ENCODE measurements at places on chromosomes 7 and 10. TPM values are rescaled to one million over a fixed set of nuclear protein-coding genes. Genes with fewer than 3 reads are reported as not detected.

DNA sequence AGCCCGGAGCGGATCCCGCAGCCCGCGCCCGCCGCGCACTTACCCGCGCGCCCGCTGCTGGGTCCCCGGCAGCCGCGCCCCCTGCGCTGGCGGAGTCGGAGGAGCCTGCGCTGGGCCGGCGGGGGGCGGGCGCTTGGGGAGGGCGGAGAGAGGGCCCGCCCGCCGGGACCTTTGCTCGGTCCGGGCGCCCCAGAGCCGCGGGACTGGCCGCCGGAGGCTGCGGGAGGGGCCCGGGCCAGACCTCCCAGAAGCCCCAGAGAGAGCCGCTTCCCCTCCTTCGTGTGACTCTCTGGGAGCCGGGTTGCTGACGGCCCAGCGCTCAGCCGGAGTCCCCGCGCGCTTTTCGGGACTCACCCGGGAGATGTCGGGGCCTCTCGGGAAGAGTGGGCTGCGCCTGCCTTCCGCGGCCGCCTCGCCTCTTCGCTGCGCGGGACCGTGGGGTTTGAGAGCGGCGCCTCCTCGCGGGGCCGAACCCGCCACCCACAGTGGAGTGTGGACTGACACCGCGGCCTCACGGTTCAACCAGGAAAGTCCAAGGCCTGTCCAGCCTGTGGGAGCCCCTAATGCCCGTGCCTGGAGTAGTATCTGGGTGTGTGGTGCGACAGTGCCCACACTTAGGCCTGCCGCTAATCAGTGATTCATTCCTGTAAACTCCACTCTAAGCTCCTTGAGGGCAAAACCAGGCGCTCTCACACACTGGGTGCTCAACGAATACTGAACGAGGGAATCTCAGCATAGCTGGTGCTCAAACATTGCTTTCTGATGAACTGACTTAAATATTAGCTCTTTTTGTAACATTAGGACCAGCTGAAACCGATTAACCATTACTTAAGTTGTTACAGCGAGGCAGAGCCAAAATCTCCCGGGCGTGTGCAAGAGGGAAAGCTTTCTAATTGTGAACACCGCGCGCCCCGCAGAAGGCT, at the start of gene GSDME:
TSS of gene GSDME (minus strand) at position 112 of the 923 bp plus-strand sequence. CDS start 7,690 bp downstream, outside the sequence.
- peak; percentile 35 for DNase-seq

DNA sequence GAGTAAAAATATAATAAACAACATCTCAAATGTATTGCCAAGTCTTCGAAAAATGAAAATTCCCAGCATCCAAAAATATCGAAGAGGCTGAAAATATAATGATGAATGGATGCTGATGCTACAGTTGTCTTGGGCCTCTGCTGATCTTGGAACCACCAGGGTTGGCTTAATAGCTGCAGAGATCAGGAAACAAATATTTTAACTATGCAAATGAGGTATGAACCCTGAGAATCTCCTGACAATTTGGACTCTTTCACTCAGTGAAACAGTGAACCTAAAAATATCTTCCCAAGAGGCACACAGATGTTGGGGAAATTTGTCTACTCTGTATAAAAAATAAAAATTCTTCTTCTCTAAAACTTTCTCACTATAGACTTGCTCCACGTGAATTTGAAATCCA, 97.7 kb upstream of the EGFR start:
- DNase-seq = no peak

DNA sequence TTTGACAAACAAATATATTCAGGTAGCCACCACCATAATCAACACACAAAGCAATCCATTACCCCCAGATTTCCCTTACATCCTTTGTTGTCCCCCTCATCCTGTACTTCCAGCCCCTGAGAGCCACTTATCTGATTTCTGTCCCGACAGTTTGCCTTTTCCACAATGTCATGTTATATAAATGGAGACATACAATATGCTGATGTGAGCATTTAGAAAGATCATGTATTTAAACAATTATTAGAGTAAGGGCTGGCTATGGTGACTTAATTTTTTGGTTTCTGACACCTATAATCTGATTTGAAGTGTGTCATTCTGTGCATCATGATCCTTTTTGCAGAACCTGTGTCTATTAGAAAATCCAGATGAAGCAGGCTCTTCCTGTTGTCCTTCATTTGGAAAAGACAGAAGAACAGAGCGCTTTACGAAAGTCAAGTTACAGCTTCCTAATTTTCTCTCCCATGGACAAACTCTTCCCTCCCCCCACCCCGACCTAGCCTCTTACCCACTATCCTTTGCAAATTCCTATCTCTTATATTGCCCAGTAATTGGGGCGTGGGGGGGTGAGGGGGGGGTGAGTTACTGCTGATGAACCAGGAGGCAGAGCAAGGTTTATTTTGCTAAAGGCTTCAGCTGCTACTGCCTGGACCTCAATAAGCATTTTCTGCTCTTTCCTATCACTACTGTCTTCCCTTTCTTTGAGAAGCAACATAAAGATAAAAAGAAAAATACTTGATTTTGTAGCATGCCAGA, 252.4 kb upstream of the C7orf33 start:
- no peak for DNase-seq

DNA sequence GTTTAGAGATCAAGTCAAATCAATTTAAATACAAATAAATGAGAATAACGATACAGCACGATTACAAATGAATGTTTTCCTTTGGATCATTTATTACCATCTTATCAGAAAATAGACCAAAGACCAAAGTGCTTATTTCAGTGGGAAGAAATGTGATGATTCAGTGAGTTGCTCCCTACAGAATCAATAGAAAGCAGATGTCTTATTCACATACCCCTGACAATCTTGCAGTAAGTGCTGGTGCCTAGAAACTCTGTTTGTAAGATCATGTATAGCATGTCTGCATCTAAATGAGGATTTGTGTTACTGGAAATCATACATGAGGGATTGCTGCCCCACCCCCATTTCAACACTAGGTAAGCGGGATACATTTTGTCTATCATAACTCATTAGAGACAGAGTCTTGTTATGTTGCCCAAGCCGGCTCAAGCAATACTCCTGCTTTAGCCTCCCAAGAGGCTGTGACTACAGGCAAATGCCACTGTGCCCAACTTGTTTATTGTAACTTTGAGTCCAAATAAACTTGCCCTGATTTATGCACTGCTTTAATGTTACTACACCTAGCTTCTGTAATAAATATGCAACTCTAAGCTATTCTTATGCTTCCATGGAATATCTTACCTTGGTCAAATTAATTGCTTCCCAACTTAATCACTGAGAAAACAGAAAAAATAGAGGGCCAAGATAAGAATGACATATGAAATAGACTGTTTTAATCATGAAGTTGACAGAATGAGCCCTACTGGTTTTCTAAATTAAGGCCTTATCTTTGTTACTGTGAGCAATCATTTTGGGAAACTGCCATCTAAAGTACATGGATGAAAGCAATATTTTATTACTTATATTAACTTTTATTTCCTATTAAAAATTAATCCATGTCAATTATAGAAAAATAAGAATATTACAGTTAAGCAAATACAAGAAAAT, 82.5 kb downstream of the AHR start:
- no peak for DNase-seq

GRCh38 chr10:60236869-60237524, 152.7 kb downstream of the ANK3 start:
- peak; percentile 38 for DNase-seq

The CPEB3 gene
- 1.6 TPM for total RNA-seq

The TMEM236 gene
- 0.10 TPM for total RNA-seq

The PIK3CG gene
- total RNA-seq = 10.9 TPM

Measured in activated CD4-positive, alpha-beta memory T cell treated with anti-CD3 and anti-CD28 coated beads for 36 hours (primary cell).